Mesenchymal stem cell (in vitro differentiated cells and primary cell): ENCODE measurements at places on chromosomes 16 and 17.
A peak's percentile ranks its signal among the peaks of the same experiment; 100 is the strongest.

GRCh38 chr16:68993456-68993855, 112.0 kb upstream of the HAS3 start:
- no peak for DNase-seq

DNA sequence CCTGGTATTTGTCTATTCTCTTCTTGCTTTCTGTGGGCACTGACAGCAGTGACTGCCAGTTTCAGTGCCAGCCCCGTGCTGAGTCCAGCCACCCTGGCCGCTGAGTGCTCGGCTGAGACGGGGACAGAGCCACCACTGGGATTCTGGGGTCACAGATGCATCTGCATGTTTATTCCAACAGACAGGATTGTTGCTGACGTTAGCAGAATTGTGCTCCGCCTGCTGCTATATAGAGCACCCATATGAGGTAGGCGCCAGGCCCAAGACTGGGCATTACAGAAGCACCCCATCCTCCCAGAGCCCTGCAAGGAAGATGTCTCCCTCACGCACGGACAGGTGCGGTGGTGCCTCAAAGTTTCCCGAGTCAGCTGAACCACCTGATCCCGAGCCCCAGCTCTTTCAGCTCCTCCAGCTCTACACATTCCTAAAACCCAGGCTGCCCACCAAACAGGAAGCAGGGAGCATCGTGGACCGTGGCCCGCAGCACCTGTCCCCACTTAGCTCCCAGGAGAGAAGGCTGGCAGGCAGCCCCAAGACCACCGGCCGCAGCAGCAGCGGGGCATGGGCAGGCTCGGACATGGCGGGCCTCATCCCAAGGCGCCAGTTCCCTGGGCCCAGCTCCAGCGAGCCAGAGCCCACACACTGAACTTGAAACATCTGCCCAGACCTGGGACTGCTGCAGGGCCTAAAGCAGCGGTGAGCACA, 44.9 kb upstream of the RASD1 start:
- DNase-seq = no peak

DNA sequence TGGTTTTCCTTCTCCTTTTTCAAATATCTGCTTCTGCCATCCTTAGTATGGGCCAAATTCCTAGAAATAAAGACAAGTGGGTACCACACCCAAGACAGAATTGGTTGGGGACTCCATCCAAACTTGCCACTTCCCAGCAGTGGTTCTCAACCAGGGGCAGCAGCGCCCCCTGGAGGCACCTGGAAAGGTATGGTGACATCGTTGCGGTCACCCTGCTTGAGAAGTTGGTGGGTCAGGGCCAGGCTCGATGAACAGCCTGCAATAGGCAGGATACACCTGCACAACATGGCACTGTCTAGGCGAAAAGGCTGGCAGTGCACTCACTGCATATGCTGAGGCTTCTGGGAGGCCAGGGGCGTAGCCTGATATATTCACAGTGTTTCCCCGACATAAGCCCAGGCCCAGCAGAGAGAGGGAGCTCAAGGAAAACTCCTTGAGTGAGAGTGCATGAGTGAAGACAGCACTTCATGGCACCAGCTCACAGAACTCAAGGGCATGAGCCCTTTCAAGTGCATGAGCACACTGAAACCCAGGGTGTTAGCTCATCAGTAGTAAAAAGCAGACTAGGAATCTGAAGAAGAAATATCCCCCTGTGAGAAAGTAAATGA, 57.7 kb downstream of the CMC2 start:
- DNase-seq = no peak

GRCh38 chr16:72530434-72530833, 358.5 kb upstream of the PMFBP1 start:
- peak; percentile 70 for DNase-seq

DNA sequence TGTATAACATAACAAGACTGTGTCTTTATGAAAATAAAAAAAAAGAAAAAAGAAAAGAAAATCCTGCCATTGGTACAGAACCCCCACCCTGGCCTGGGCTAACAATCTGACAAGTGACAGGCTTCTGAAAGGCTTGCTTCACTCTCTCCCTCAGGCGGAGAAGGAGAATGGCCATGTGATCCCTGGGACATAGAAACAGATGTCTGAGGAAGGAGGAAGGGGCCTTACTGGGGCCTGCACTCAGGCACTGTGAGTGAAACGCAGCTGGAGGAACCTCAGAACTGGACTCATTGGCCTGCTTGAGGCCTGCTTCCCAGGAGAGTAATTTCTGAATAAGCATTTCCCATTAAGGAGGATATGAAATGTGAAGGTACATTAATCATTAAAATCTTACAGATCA, 17.5 kb downstream of the MAP3K14 start:
- peak; percentile 60 for DNase-seq

DNA sequence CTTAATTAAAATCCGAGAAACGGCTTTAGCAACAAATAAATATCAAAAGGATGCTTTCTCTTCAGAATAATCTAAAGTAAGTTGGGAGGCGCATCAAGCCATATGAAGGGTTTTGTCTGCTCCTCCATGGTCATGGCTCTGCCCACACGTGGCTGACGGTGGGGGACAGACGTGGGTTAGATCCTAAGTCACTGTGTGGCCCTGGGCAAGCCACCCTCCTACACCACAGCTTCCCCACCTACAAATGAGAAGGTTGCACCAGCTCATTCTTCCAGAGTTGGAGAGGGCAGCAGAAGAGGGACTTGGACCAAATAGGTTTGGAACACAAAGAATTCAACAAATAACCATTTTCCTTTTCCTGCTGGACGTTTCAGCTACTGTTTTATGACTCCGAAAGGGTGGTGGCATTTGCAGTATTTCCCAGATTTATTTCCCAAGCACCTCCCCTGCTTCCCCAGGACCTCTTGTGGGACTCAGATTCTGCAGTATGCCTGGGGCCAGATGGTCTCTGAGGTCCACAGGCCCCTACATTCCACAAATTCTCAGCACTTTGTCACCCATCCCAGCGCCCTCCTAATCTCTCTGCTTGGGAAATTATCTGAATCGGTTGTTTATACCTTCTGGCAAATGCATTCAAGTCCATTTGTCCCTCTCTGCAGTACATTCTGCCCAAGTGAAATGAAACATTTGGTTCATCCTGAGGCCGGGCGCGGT, 17.8 kb downstream of the LRRC75A start:
- DNase-seq = peak; percentile 25

DNA sequence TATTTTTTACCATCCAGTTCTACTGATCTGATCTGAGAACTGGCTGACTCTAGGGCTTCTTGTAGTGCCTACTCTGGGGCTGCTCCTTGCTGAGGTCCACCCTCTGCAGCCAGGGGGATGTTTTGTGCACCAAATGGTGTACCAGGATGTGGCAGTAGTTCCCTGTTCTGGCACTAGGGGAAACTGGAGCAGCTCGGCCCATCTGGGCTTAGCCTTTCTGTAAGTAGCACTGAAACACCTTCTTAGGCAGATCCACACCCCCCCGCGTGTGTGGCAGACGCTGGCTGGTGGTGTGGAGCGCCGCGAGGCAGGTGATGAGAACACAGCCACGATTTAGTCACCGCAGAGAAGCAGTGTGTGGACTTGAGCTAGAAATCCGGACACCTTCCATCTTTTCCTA, 17.0 kb downstream of the DUSP14 start:
- peak; percentile 58 for DNase-seq

- no peak for DNase-seq
Measured at GRCh38 chr16:82891918-82892317, 265.1 kb downstream of the CDH13 start.

GRCh38 chr16:3020604-3021448, 658 bp downstream of the TNFRSF12A start:
- DNase-seq = peak; percentile 90

GRCh38 chr17:31068291-31068690, 26.5 kb upstream of the NF1 start:
- peak; percentile 54 for DNase-seq

DNA sequence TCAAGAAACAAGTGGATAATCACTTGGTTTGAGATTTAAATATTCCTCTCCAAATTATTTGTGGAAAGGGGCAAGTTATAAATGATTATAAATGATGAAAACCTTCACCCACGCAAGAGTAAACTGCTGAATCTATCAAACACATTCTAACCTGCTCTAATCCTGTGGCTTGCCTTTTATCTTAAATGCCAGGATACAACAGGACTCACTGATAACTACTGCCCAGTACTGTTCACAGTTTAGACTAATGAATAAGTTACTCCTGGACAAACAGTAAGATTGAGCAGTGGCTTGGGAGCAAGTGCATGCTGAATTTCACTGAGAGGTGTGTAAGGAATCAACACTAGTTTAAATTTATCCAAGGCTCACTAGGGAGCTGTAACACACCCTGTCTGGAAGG, 31.1 kb downstream of the IGF2BP1 start:
- DNase-seq = no peak

GRCh38 chr16:35208001-35208935, 1748.9 kb downstream of the TP53TG3F start:
- no peak for DNase-seq

DNA sequence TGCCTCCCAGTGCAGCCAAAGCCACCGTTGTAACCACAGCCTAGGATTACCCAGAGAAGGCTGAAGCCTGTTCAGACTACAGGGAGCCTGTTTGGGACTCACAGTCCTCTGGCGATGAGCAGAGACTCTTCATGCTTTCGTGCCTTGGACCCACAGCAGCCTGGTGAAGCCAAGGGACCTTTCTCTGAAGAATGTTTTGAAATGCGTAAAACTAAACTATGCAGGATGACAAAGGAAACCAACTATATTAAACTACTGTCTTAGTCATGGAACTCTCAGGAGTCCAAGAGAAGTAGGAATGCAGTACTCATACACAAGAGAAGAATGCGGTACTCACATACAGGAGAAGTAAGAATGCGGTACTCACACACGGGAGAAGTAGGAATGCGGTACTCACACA, 20.9 kb downstream of the ABR start:
- DNase-seq = no peak

DNA sequence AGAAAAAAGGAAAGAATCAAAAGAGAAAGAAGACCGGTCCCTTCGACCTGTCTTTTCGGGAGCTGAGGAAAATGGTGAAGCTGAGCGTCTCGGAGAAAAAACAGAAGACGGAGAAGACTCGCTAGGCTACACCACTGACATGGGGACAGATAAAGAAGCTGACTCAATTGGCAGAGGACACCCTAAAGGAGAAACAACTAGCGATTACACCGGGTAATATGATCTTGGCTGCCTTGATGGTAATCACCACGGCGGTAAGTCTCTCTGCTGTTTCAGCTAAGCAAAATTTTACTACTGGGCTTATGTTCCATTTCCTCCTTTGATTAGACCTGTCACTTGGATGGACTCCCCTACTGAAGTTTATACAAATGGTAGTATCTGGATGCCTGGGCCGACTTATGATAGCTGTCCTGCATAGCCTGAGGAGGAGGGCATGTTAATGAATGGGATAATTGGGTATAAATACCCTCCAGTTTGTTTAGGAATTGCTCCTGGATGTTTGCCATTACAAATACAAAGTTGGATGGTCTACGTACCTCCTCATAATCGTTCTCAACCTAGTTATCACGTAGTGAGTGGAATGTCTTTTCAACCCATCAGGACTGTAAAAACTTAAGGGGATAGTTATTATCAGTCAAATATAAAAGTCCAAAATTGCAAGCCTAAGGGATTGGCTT, 24.1 kb downstream of the ALOX15B start:
- peak; percentile 18 for DNase-seq

GRCh38 chr17:40303009-40303657, 5.8 kb upstream of the RARA start:
- peak; percentile 83 for DNase-seq

DNA sequence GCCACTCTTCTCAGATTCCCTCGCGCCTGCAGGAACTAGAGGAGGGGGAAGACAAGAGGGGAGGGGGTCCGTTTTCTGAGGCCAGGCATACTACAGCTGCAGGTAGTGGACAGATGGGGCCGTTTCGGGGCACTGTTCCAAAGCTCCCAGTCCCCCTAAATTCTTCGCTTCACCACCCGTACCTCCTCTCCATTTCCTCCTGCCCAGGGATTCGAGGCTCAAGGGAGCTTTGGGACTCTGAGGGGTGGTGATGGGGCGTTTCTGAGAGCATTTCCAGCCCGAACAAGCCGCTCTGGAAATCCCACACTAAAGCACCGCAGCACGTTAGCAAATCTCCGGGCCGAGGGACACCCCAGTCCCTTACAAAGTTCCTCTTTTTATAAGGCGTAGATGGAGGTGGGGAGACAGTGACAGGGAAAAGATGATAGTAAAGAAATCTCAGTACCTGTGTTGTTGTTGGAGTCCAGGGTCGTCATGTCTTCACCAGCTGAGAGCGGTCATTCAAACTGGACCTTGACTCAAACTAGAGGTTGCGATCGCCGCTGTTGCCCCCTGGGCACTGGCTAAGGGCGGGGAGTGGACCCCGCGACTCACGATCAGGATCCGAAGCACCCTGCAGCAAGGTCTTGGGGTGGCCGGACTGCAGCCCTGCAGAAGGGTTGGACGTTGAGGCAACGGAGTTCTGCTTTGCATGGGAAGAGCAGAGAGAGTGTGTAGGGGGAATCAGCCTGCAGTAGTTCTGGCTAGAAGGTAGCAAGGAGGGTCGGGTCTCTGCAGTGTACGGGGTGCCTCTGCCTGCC, 570 bp downstream of the NR1D1 start:
- DNase-seq = no peak
